ENCODE measurements at places on chromosomes 6 and 20.

DNA sequence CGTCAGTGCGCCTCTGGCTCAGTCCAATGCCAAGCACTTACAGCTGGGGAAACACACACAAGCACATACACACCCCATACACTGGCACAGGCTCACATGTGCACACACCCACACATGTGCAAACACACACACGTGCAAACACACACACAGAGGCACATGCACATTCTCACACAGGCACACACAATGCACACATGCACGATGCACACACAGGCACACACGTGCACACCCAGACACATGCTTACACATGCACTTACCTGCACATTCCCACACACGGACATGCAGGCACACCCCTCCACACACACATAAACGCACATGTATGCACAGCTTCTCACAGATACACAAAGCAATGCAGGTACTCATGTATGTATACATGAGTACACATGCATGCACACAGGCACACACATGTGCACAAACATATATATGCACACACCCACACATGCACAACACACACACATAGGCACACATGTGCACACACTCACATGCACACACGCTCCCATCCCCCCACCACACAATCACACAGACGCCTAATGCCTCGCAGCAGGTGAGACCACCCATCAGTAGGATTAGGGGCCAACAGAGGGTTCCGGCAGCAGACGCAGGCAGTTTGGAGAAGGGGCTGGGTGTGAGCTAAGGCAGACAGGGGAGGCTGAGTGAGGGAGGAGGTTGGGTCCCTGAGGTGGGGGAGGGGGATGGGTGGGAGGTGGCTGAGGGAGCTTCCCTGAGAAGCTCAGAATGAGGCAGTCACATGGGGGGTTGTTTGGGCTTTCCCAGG lies 71.2 kb upstream of the SLCO4A1 start:
- no peak for DNase-seq

DNA sequence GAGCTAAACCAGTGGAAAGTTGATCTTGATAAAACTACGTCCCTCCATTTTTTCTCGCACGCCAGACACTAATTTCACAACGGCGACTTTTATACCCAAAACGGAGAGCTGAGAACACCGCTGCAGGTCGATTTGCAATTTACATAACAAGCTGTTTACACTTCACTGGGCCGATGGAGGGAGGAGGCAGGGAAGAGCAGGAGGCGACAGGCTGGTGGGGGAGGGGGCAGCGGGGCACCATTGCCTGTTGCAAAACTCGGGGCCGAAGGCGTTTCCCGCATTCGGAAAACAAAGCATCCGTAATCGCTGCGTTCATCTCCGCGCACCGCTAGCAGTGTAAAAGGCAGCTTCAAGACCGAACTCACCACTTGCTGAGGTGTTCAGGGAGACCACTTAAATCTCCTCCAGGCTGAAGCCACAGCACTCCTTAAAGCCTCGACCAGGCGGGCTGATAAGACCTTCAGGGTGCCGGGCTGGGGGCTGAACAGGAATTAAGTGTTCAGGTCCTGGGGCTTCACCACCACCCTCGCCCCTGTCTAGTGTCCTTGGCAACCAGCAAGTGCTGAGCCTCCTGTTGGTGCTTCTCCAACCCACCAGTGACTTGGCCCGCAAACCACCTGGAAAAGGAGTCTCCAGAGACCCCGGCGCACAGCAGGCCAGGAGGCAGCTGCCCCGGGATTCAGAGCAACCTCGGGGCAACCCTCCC lies 2.0 kb upstream of the FOXC1 start:
- no peak for DNase-seq

GRCh38 chr20:31257364-31257763 lies at the start of gene DEFB115:
TSS of gene DEFB115 (plus strand) at chr20:31257664. CDS start at chr20:31257664, 0 bp downstream.
- no peak for DNase-seq

GRCh38 chr6:16600026-16600425 lies 161.2 kb downstream of the ATXN1 start:
- DNase-seq = no peak

DNA sequence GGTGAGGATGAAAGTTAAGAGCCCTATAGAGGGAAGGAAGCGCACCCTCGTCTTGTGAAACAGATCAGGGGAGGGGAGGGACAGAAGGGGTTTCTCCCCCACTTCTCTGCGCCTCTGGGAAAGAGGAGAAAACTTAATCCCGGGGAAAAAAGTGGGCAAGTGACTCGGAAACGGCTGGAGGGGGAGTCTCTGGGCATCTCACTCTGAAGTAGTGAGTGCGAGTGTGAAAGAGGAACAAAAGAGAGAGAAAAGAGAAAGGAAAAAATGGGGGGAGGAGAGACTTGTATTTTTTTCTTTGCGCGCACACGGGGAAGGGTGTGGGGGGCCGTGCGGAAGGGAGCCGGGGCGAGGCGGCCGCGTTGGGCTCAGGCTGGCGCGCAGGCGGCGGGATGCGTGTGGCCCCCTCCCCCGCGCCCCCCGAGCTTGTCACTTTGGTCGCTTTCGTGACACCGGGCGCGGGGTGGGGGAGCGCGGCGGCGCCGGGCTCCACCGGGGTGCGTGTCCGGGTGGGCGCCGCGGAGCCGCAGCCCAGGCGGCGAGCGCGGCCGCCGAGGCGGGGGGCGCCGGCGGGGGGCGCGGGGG lies 454 bp downstream of the L3MBTL3 start:
- no peak for DNase-seq
